ENCODE measurements at places on chromosomes 2 and 18. TPM values are rescaled to one million over a fixed set of nuclear protein-coding genes. Genes with fewer than 3 reads are reported as not detected.

STON1 gene
- total RNA-seq, result 0.79 TPM

ALPP gene
- not detected for total RNA-seq

CNRIP1 gene
- total RNA-seq, result not detected

CLEC4F gene
- not detected for total RNA-seq

TCF7L1 gene
- total RNA-seq, result 1.9 TPM

DUSP28 gene
- 1.9 TPM for total RNA-seq

DNAH7 gene
- under 0.01 TPM for total RNA-seq

RBM44 gene
- 0.26 TPM for total RNA-seq

HOXD8 gene
- not detected for total RNA-seq

DIS3L2 gene
- total RNA-seq, result 11.8 TPM

IL36B gene
- not detected for total RNA-seq

RNPEPL1 gene
- total RNA-seq, result 10.8 TPM

Data from bronchial epithelial cell (primary cell).